ENCODE measurements at places on chromosomes 12 and 14.

GRCh38 chr14:103164779-103165178 is 41.5 kb downstream of the TNFAIP2 start:
- DNase-seq, result no peak

DNA sequence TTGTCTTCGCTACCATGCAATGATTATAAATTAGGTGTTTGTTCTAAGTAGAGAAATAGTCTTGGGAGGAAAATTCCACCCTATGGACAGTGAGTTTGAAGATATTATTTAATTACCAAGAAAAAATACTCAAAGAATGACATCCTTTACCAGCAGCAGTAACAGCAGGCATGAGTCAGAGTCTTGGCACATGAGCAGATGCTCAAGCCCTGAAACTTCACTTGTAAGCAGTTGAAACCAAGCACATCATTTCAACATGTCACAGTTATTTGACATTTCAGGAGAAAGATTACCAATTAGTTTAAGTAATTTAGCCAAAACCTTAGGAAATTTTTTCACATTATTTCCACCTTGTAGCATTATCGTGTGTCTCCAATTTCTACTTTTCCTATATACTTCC is 99.2 kb downstream of the C12orf50 start:
- no peak for DNase-seq

GRCh38 chr14:87503711-87504110 is 489.3 kb downstream of the GALC start:
- DNase-seq, result no peak

DNA sequence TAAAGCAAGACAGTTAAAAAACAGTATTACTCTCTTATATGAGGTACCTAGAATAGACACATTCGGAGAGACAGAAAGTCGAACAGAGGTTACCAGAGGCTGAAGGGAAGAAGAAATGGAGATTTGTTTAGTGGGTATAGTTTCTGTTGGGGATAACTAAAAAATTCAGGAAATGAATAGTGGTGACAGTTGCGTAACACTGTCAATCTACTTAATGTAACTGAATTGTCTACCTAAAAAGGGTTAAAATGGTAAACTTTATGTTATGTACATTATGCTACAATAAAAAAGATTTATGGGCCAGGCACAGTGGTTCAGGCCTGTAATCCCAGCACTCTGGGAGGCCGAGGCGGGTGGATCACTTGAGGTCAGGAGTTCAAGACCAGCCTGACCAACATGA is 30.6 kb upstream of the SLC6A13 start:
- DNase-seq, result no peak

- DNase-seq, result no peak
Measured at GRCh38 chr12:118187751-118188435, 52.0 kb downstream of the PEBP1 start.

DNA sequence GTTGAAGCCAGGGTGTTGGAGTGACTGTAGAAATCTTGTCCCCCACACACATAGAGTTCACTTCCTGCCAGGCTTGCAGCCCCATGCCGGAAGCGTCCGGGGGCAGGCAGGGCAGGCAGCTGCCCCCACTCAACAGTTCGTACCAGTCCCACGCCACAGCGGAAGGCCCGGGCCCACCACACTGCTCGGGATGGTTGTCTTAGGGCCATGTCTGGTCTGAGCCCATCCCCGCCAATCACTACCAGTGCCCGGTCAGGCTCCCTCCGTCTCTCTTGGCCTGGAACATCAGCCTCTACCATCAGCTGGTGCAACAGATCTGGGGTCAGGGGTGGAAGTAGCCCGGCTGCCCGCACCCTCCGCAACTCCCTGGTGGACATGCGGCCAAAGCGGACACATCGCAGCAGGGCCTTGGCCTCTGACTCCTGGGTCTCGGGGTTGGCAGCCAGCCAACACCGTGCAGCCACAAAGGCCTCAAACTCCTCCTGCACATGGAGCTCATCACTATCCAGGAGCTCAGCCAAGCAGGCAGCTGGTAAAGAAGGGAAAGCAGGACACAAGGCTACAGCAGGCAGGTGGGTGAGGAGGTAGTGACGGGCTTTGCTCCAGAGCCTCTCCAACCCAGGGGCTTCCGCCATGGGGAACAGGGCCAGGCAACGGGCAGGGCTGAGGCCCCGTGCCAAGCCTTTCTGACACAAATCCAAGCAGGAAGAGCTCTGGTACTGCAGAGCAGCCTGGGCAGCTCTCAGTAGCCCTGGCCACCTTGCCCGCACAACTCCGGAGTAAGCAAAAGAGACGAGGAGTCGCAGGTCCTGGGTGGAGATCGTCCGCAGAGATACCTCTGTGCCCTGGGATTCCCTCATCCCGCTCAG is 5.9 kb downstream of the KLHL33 start:
- no peak for DNase-seq

DNA sequence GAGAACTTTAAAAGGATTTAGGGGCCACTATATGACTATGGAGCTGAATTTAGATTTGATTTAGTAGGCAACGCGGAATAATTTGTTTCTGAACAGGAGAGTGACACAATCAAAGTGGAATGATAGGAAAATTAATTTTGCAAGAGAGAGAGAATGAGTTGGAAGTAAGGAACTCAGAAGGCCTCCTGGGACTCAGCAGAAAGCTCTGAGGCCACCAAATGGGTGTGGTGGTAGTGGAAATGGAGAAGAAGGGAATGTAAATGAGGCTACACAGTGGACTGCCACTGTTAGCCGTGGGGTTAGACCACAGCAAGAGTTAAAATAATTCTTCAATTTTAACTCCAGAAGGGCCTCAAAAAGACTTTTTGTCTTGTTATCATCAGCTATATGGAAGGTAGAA is 102.7 kb downstream of the LRRK2 start:
- DNase-seq, result no peak

- no peak for DNase-seq
Measured at GRCh38 chr14:71163842-71164629, 256.8 kb downstream of the PCNX1 start.

GRCh38 chr12:63318933-63319332 is 167.9 kb upstream of the AVPR1A start:
- DNase-seq, result no peak

- peak; percentile 97 for DNase-seq
Measured at GRCh38 chr14:59576332-59577294, at the start of gene CCDC175. TSS of gene CCDC175 (minus strand) at chr14:59576812. CDS start at chr14:59576775, 37 bp downstream.

DNA sequence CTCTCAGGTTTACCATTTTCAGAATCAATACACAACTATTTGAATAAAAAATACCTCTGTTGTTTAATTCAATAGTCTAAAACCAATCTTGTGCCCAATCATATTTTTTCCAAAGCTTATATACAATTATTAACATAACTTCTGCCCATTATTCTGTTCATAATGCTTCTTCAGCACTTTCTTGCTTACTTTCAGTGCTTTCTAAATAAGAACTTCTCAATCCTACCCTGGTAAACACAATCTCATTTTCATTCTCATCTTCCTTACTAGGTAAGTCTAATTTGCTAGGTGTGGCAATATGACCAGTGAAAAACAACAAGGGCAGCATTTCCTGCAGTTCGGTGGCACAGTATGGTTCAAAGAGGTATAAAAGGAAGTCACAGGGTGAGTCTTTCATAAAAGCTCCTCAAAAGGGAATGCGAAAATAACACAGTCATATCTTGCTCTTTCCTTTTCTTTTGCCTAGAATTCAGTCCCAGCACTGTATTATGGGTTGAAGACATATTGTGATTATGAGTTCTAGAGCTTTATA is 103.5 kb downstream of the FOXG1 start:
- no peak for DNase-seq

- no peak for DNase-seq
Measured at GRCh38 chr12:10722502-10722904, 620 bp downstream of the YBX3 start.

GRCh38 chr12:70660620-70661219 is 23.5 kb upstream of the PTPRB start:
- no peak for DNase-seq

- no peak for DNase-seq
Measured at GRCh38 chr12:81465191-81465590, 294.0 kb downstream of the PPFIA2 start.

DNA sequence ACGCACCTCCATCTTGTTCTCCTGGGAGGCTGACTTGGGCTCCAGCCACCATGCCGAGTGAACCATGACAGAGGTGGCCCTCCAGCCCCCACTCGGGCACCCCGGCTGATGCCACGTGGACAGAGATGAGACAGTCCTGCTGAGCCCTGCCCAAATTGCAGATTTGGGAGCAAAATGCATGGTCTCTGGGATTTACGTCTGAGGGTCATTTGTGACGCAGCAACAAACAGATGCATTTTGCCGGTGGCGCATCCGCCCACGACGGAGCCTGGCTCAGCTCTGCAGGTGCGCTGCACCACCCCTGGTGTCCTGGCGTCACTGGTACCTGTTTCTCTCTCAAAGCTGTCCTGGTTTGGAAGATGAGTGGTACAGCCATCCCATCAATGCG is 31.1 kb upstream of the INF2 start:
- no peak for DNase-seq

DNA sequence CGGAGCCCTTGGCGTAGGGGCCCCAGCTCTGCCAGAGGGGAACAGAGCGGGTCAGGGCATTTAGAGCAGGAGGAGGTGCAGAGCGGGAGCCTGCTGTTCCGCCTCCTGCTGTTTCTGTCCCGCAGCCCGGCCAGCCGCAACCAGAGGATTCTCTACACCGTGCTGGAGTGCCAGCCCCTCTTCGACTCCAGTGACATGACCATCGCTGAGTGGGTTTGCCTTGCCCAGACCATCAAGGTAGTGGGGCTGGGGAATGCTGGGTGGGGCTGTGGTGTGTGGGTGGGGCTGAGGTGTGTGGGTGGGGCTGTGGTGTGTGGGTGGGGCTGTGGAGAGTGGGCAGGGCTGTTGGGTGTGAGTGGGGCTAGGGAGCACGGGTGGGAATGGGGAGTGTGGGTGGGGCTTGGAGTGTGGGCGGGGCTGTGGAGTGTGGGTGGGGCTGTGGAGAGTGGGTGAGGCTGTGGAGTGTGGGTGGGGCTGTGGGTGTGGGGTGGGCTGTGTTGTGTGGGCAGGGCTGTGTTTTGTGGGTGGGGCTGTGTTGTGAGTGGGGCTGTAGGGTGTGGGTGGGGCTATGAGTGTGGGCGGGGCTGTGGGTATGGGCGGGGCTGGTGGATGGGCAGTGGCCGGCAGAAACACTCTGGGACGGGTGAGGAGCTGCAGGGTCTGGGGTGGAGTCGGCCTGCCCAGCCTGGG is 8.0 kb downstream of the ASPG start:
- no peak for DNase-seq

GRCh38 chr14:105487986-105488777 is 1.5 kb downstream of the CRIP1 start:
- no peak for DNase-seq

DNA sequence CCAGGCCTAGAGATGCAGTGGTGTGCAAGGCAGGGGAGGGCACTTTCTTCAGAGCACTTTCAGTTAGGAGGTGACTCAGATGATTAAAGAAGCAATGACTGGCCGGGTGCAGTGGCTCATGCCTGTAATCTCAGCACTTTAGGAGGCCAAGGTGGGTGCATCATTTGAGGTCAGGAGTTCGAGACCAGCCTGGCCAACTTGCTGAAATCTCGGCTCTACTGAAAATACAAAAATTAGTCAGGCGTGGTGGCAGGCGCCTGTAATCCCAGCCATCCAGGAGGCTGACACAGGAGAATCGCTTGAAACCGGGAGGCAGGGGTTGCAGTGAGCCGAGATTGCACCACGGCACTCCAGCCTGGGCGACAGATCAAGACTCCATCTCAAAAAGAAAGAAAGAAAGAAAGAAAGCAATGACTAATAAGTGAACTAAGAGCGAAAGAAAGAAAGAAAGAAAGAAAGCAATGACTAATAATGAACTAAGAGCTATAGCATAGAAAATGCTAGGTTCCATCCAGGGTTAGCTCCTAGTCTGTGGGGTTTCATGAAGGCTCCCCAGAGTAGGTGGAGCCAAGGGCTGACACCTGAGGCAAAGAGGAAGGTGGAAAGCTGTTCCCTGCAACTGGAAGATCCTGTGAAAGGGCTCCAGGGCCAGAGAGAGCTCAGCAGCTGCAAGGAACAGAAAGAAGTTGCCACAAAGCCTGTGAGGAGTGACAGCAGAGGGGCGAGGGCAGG is 334.5 kb downstream of the CACNA1C start:
- DNase-seq, result no peak

- no peak for DNase-seq
Measured at GRCh38 chr12:58818546-58818945, 101.8 kb downstream of the LRIG3 start.

GRCh38 chr12:77980782-77981181 is 150.1 kb downstream of the NAV3 start:
- no peak for DNase-seq

DNA sequence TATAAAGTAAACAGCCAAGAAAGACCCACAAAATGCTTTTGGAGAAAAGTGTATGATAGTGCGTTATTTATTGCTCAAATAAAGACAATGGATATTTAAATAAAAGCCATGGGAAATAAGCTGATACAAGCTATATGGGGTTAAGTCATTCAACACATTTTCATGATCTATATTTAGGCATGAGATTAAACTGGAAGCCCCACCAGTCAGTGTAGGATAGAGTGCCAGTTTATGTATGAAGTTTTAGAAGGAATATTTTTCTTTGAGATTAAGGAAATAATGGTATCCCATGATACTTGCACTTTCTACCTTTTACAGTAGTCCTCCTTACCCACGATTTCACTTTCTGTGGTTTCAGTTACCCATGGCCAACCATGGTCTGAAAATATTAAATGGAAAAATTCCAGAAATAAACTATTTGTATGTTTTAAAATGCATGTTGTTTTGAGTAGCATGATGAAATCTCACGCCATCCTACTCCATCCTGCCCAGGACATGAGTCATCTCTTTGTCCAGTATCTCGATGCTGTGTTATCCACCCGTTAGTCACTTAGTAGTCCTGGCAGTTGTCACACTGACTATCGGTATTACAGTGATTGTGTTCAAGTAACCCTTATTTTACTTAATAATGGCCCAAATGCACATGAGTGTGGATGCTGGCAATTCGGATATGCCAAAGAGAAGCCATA is 22.3 kb downstream of the SYT1 start:
- no peak for DNase-seq

GRCh38 chr12:93127582-93128331 is 198.7 kb upstream of the EEA1 start:
- DNase-seq, result peak; percentile 10

GRCh38 chr12:23399402-23399933 is 550.0 kb downstream of the SOX5 start:
- no peak for DNase-seq

DNA sequence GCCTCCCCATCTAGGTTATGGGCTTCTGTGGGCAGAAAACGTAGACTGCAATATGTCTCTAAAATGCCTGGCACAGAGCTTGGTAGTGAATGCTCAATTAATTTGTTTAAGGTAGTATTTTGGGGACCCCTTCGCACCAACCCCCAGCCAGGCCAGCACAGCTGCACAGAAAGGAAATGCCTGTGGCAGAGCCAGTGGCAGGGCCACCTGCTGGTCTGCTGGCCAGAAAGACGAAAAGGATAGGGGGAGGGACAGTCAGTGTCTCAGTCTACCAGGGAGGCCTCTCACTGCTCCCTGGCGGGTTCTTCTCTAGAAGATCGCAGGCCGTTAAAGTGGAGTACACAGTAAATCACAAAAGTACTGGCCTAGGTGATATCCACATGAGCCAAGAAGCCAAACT is 3.5 kb downstream of the RAB15 start:
- DNase-seq, result no peak

- DNase-seq, result no peak
Measured at GRCh38 chr14:66496188-66496807, 10.1 kb downstream of the CCDC196 start.

GRCh38 chr12:126899926-126900792 is 1366.8 kb upstream of the TMEM132C start:
- no peak for DNase-seq

- no peak for DNase-seq
Measured at GRCh38 chr12:64700532-64700931, 58.7 kb downstream of the GNS start.

Measured in NCI-H1436 (cell line).